ENCODE measurements at places on chromosomes 4 and X.
A peak's percentile ranks its signal among the peaks of the same experiment; 100 is the strongest.

GRCh38 chr4:159097785-159098184 is 5.1 kb upstream of the RAPGEF2 start:
- DNase-seq: no peak

GRCh38 chrX:107448998-107449835 is at the start of gene FRMPD3:
Gene FRMPD3 (plus strand): TSS chrX:107449652. CDS start chrX:107526589, 76,937 bp downstream.
- no peak for DNase-seq

DNA sequence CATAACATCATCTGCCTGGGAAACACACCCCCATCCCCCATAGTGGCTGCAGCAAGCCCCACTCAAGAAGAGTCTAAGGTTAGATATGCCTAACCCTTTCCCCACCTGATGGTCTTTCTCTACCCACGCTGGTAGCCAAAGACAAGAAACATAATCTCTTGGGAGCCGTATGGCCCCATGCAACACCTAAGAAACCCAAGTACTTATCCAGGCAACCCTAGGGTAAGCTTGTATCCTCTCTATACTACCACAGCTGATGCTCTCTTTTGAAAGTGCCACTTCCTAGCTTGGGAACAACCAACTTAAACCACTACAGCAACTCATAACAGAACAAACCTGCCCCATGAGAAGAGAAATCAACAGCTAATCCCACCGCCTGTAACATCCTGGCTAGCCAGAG is 161.1 kb downstream of the MSN start:
- no peak for DNase-seq

GRCh38 chrX:65871671-65872311 is 168.1 kb downstream of the VSIG4 start:
- DNase-seq: peak; percentile 24

DNA sequence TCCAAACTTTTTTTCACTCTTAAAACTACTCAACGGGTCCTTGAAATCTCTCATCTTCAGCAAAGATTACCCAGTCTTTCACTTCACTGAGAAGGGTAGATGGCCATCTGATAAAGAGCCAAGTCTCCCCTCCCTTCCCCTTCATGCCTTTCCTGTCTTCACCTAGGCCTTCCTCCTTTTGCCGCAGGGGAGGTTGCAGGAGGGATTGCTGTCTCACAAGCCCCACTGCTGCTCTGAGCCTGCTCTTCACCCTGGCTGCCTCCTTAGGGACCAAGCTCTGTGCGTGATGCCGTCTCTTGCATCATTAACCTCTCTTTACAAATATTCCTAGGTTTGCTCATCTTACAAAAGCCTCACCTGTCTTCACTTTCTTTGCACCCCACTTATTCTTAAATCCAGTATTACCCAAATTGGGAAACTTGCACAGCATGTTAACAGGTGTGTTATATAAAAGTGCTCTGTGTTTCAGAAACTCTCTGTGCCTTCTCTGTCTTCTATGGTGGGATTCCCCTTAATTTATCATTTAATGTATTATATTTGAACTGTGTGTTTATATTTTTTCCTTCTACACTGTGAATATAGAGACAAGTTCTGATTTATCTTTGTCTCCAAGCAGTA is 3.8 kb downstream of the ZFX start:
- peak; percentile 31 for DNase-seq

DNA sequence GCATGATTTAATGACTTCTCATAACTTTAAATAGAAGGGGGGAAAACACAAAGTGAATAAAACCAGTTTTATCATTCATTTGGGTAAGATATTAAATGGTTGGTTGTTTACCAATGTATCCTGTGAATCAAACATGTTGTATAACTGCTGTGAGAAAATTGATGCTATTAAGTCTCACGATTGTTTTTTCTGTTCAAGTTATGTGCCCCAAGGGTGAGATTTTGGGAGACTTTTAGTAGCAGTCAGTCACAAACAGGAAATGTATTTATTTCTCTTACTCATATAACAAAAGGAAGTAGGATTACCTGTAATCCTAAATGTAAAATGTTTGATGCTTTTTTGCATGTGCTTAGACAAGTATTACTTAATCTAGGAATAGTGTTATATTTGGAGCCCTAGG is 39.2 kb downstream of the MTHFD2L start:
- DNase-seq: no peak

GRCh38 chrX:133335027-133335426 is 80.3 kb downstream of the GPC4 start:
- DNase-seq: no peak

DNA sequence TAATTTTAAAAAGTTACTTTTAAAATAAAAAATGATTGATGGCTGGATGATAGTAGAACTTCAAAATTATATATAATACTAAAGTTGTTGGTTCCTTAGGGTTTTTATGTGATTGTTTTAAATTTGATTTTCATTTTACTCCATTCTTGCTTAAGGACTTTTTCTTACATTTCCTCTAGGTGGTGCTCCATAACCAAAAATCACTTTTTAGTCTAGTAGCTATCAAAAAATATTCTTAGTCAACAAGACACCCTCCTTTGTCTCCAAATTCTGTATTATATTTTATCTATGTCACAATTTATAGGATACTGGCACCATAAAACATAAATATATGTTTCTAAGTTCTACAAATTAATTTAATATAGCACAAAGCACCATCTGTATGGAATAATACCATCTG is 67.2 kb upstream of the BRWD3 start:
- DNase-seq: no peak

- DNase-seq: no peak
These were observed 72.7 kb upstream of the H2AZ1 start for GRCh38 chr4:100022792-100023222.

GRCh38 chrX:8675006-8675630 is 56.8 kb downstream of the ANOS1 start:
- no peak for DNase-seq

Data from GDM1 (cell line).